ENCODE measurements at places on chromosomes 7 and 10.

DNA sequence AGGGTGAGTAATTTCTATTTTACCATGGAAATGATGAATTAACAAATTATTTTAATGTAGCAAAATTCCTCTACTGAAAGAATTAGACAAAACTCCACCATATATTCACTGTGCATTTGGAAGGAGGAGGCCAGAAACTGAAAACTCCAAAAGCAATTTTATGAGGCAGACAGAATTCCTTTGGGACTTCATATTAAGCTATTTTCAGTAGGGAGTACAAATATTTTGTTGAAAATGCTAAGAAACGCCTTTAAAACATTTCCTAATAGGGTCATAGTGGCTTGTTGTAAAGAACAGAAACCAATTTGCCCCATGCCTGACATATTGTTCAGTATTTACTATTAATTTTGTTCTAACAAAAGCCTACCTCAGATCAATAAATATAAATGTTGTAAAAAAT is 117.8 kb downstream of the TES start:
- DNase-seq, result no peak

- no peak for DNase-seq
Observed at GRCh38 chr10:114758331-114758730, 63.2 kb upstream of the FHIP2A start.

DNA sequence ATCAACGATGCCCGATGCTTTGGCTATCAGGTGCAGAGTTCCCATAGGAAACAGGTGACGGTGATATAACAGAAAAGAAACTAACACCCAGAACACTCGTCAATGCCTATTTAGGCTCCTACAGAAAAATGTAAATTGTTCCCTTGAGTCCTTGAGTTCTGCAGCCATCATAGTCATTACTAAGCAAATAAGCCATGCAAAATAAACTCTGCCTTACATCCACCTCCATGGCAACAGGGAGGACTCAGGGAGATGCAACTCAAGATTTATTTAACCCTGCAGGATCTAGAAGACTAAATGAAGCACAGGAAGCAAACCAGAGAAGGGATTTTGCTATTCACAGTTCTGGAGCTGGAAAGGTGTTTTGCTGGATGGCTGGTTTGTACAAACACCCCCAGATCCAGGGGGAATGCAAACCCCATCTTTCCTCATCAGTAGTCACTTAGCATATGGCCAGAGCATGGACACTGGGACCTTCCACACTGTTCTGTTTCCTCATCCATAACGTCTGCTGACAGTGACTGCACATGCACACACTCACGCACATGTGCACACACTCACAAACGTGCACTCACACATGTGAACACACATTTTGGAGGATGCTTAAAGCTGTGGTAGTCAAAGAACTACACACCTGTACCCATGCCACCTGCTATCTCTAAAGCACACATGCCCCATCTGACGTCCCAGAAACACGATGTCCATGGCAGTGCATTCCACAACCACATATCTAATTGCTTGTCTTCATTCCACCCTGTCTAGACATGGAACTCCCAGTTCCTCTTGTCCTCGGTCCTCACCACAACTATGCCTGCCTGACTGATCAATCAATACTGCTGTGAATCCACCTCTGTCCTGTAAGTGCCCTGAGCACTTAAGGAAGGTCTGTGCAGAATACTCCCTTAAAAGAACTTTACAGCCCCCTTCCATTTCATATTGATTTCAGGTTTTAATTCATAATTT is 178.2 kb downstream of the COBL start:
- no peak for DNase-seq

DNA sequence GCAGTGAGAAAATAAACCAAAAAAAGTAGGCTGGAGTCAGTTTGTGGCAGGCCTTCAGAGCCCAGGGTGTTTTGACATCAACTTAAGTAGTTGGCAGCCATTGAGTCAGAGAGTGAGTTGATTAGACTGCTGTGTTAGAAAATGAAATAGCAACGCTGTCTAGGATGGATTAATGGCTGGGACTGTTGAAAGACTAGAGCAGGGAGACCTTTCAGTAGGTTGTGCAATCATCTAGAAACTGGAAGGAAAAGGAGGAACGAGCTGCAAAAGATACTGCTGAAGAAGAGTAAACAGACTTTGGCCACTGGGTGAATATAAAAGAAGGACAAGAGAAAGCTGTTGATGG is 28.6 kb upstream of the TRIL start:
- no peak for DNase-seq

DNA sequence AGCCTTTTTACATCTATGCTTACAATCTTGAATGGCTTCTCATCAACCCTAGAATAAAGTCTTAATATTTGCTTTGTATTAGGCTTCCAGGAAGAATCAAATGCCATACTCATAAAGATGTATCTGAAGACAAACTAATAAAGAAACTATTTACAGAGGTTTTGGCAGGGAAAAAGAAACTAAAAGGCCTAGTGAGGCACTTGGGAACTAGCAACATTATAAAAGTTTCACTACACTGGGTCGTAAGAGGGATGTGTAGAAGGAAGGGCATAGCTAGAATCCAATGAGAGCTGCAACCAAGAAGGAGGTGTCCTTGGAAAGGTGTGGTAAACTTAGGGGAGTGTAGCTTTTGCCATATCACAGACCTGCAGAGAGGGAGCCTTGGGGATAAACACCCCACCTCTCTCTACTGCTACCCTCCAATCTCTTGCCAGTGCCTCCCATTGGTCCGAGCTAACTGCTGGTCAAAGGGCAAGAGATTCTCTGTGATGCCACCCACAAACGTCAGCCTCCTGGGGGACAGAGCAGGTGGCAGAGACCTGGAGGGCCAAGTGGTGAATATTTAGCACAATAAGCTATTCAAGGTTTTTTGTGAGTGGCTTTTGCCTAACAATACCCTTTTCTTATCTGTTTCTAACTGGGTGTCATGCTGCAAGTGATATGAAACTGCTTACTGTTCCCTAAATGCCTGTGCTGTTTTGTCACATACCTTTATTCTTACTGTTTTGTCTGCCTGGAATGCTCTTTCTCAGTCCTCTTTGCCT is 60.7 kb downstream of the CPED1 start:
- DNase-seq, result no peak

DNA sequence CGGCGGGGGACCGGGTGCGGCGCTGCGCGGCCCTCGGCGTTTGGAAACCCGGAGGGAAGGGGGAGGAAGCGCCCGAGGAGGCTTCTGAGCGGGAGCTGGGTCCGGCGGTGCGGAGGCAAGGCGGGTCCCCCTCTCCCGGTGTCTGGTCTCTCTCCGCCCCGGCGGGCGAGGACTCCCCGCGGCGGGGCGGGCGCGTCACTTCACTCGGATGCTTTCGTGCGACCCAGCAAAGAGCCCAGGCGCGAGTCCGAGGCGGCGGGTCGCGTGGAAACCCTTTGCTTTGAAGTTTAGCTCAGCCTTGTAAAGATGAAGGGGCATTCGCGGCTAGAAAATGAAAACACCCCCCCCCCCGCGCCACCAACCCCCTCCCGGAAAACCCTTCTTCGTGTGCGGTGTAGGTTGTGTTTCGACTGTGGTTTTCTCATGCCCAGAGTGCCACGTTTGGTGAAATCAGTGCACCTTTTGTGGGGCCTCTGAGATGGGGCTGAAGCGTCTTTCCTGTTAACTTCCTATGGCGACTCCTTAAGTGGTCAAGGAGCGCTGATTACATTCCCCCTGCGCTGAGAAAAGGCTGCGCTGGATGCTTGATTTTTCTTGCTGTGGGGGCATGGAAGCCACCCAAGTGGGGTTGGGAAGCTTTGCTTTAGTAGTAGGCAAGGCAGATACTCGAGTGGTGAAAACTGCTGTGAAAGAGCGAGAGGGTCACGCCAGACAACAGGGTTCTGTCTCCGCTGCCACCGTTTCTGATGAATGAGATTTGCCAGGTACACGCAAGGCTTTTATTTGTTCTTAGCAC is 876 bp downstream of the GNAI1 start:
- peak; percentile 26 for DNase-seq

GRCh38 chr10:44922796-44923545 is 11.8 kb downstream of the TMEM72 start:
- DNase-seq, result no peak

DNA sequence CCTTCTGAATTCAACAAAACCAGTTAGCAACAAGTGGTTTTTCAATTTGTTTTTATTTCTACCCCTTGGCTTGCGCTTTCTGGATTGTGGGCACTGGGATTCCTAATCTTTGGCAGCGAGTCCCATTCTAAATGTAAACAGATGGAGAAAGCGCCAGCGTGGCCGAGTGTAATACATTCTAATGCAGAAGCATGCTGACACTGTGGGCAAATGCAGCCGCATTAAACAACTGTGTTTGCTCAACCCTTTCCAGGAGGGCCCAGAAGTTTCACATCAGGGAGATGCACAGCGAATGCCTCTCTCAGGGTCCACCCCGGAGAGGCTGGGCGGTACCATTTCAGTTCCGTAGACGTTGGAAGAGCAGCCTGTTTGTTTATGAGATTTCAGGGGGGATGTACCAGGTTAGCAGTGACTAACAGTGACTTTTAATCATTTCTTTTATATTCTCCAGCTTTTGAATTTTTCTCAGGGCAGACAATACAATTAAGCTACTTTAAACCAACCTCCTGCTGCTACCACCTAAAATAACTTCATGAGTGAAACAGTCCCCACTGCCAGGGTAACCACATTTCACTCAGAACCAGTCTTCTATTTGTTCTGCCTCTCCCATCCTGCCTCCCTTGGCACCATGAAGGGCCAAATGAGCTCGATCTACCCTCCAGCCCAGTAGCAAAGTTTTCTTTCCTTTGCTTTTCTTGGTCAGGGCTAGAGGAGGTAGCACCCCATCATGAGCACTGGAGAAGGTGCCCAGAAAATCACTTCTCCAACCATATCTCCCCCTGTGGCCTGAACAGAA is 164.2 kb upstream of the ITGB1 start:
- no peak for DNase-seq

DNA sequence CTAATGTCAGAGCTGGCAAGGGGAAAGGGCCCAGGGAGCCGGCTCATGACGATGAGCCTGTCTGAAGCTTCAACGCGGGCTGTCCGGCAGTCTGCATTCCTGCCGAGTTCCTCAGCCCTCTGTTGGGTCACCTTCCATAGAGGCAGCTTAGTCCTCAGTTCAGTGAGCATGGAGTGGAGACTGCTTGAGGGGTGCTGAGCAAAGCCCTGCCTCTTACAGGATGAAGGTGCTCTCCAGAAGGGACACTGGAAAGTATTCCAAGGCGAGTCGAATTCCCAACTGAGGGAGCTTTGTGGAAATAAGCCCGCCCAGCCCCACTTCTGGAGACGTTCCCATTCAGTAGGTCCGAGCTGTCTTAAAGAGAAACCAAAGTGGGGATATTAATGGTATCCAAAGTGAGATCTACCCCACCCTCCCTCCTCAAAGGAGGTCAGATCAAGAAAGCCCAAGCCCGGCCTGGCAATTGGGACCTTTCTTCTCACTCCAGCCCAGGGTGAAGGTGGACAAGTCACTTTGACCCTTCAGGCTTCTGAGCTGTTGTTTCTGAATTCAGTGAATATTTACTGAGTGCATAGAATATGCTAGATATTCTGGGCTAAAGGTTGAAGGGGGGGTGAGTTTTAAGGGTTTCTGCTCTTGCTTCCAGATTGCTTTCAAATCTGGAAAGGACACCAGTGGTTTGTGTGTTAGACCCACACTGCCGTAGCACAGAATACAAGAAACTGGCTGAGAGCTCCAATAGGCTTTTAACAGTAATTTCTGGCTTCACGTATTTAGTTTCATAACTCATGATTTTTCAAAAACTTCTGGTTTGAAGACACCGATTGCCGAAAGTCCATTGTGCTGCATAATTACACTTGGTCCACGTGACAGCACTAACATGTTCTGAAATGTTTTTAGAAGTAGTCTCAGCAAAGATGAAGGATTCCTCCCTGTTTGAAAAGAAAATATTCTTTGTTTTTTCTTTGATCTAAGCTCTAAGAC is 3.5 kb downstream of the EGFR start:
- no peak for DNase-seq

GRCh38 chr10:15035385-15036301 is 8.1 kb upstream of the OLAH start:
- DNase-seq, result no peak

GRCh38 chr10:73742454-73742734 is 1.8 kb upstream of the SEC24C start:
- DNase-seq, result no peak

DNA sequence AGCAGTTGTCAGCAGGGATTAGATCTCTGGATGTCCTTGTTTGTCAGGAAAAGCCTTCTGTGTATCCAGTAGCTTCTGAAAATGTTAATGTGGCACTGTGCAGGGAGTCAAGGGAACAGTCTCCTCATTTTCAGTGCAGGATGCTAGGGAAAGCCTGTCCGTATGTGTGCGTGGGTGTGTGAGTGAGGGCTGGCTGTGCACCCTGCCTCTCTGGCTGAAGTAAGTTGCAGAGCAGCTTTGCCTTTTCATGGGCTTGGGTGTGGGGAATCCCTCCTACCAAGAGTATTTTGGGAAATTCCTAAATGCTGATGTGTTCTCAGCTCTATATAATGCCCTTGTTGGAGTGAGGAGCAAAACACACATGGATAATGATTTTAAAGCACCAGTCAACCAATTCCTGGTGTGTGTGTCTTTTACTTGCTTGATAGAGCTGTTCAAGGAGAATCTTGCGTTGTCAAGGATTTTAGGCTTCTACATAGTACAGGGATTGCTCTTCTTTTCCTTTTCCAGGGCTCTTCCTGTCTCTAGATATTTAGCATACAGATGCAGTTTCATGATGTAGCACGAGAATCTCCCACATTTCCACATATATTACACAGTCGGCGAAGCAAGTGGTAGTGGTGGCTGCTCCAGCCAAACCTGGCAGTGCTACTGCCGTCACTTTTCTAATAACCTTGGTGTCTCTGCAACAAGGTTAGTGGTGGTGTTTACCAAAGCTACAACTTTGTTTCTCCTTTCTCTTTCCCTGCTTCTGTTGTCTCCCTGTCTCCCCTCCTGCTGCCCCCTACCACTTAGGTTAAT is 92.8 kb downstream of the MCU start:
- no peak for DNase-seq

DNA sequence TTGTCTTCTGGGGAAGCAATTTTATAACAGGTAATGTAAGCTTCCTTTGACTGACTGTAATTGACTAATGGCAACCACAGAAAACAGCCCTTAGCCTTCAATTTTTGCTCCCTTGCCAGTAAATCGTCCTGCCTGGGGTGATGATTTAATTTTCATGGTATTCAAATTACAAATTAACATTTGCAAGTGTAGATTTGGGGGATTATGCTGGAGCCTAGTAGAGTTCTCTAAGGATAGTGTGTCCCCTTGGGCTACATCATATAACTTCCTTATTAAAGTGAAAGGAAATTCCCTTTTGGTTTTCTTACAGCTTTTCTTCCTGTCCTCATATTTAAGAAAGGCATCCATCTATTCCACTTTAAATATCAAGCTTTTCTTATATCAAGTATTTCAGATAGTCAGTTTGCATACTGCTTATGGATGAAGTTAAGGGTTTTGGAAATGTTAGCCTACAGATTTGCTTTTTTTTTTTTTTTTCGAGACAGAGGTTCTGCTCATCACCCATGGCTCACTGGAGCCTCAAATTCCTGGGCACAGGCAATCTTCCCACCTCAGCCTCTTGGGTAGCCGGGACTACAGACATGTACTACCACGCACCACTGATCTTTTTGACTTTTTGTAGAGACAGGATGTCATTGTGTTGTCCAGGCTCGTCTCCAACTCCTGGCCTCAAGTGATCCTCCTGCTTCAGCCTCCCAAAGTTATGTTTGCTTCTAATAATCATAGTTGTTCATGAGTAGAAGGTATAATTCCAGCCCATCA is 35.9 kb upstream of the HDAC9 start:
- no peak for DNase-seq

Data from NCI-H1417 treated with DMSO at 0.1 percent for 48 hours (cell line).